ENCODE measurements at places on chromosomes 7 and 10. TPM values are rescaled to one million over a fixed set of nuclear protein-coding genes. Genes with fewer than 3 reads are reported as not detected.

DNA sequence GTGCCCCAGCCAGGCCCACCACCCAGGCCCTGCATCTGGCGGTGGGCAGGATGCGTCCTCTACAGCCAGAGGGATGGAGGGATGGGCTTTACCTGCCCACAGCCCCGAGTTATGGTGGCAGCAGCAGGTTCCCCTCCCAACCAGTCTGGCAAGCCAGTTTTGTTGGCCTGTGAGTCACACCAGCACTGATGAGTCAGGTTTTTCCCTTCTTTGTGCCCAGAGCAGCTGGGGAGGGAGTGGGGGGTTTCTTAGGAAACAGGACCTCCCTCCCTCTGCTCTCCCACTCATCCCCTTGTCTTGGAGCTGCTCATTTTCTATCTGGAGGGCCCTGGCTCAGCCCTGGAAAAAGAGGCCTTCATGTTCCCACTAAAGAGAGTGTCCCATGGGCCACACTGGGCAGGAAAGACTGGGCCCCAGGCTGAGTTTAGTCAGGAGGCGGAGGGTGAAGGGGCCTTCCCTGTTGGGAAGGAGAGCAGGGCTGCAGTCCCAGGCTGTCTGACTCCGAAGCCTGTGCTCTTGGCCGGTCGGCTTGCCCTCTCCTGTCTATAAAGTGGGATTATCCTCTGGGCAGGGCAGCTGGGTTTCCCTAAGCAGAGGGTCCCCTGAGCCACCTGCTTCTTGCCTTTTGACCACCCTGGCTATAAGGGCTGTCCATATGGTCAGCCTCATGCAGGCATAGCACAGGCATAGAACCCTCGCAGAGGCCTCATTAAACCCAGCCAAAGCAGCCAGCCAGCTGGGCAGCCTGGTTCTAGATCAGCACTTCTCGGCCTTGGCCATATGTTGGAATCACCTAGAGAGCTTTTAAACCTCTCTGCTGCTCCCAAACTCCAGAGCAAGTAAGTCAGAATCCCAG, 30.2 kb upstream of the ANKRD2 start:
- DNase-seq = peak; percentile 85

GRCh38 chr10:49521062-49521461, 17.9 kb downstream of the ERCC6 start:
- DNase-seq = no peak

The PSTK gene
- 6.8 TPM for total RNA-seq

The CYP2W1 gene
- total RNA-seq = not detected
